ENCODE measurements at places on chromosomes 6 and 20.

GRCh38 chr6:129181001-129181400 lies 298.1 kb downstream of the LAMA2 start:
- DNase-seq: no peak

- DNase-seq: peak; percentile 52
Observed at GRCh38 chr6:159969204-159969912, 476 bp downstream of the IGF2R start.

- peak; percentile 50 for DNase-seq
Observed at GRCh38 chr6:155201461-155202226, 62.2 kb upstream of the CLDN20 start.

DNA sequence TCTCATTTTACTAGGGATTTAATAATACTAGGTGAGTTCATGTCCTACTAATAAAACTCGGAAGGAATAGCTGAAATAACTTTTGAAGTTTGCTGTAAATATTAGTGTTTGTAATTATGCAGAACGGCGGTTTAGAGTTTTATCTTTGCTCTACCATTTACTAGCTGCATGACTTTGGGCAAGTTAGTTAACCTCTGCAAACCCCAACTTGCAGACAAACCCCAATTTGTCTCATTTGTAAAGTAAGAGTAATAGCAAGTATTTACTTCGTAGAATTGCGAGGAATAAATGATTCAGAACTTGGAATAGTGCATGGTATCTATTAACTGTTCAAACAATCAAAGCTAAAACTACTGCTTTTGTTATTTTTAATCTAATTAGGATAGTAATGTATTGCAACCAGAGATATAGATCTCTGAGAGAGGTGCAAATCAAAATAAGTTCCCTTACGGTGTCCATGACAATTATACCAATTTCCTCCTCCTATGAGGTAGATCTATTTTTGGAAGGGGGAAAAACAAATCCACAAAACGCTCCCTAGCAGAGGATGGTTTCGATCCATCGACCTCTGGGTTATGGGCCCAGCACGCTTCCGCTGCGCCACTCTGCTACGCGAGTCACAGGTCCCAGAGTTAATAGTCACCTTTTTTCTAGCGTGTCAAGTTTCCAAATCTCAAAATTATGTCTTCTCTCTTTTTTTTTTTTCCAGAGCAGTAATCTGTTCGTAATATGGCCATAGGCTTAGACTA lies 35.1 kb upstream of the BTN3A2 start:
- no peak for DNase-seq

DNA sequence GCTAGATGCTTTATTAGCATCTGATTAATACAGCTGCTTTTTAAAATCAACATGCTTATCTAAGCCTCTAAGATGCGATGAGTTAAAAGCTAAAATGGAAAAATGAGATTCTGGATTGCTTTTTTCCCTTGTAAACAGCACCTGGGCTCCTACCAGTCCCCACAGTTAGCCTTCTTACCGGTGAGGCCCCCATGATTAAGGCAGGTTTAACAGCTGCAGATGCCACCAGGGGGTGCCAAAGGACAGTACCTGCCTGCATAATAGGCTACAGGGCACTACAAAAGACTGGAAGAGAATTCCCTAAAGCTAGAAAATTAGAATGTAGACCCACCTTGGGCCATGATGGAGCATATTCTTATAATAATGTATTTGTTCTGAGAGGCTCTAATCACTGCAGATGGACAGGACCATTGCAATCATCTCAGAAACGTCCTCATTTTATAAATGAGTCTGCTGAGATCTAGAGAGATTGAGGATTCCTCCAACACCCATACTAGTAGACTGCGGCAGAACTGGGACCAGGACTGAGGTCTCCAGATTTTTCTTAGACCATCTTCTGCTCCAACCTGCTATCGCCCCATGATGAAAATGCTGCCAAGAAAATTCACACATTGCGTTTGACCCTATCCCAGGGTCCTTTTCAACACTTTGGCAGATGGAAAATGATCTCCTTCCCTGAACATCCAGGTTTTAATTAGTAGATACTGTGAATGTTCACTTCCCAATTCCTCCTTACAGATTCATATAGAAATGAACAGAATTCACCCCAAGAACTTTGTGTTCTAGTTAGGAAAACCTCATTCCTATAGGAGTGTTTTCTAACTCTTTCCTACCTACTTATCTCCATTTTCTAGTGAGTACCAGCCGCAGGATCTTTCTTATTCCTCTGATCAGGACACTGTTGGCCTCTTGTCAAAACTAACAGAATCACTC lies 148.8 kb downstream of the RPS12 start:
- DNase-seq: peak; percentile 57

DNA sequence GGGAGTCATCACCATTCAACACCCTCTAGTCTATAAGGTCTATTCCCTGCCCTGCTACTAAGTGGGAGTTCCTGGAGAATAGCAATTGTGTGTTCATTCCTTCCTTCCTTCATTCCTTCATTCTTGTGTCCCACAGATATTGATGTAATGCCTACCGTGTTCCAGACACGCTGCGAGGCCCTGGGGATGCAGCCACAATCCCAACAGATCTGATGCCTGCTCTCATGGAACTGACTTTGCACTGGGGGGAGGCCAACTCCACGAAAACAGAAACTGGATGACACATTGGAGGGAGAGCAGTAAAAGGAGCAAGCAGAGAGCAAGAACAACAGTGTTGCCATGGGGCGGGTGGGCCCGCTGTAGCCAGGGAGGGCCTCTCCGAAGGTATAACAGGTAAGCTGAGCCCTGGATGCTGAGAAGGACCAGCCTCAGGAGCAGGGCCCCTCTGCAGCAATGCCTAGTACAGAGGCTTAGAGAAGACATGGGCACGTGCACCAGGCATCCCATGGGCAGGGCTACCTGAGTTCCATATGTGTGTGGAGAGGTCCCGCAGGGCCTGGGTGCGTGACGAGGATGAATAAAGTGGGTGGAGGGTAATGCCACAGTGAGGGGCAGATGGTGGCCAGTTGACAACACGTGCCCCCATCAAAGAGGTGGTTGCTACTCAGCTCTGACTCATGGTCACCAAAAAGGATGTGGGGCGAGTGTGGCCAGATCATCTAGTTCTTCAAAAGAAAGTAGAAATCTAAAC lies 173.9 kb downstream of the NFATC2 start:
- no peak for DNase-seq

GRCh38 chr6:109197061-109197460 lies 101.8 kb downstream of the CEP57L1 start:
- DNase-seq: no peak

GRCh38 chr6:15876406-15876805 lies 213.6 kb upstream of the DTNBP1 start:
- DNase-seq: peak; percentile 12

- DNase-seq: no peak
Observed at GRCh38 chr6:103854059-103854458, 1005.7 kb downstream of the HACE1 start.

DNA sequence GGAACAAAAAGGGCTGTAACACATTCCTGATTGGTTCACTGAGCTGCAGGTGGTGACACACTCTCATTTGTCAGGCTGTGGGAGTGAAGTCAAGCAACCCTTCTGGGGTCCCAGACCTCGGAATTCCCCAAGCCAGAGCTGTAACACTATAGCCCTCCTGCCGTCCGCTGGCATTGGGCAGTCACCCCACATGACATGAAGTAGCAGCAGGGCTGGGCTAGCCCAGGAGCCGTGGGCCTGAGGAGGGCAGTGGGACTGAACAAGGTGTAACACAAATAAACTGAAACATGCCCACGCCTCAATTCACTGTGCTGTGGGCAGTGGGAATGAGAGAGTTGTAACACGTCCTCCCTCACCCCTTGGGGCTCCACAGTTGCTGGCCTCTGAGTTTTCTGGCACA lies 689.1 kb upstream of the EYS start:
- no peak for DNase-seq

DNA sequence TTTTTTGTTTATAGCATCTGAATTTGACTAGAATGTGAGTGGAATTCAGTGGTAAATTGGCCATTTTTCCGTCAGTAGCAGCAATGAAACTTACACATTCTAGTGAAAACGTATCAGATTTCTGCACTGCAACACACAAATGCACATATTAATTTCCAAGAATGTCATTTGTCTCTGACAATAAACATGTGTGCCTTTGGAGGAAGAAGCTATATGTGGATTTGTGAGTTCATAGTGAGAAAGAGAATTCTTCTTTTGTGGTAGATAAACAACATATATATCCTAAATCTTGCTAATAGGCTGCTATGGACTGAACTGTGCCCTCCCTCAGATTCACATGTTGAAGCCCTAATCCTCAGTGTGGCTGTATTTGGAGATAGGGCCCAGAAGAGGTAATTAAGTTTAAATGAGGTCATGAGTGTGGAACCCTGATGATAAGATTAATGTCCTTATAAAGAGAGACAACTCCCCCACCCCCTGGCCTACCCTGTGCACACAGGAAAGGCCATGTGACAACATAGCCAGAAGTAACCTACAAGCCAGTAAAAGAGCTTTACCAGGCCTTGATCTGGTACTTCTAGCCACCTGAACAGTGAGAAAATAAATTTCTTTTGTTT lies 200.2 kb upstream of the EYA4 start:
- DNase-seq: no peak

Measured in AG20443 (cell line).